ENCODE measurements at places on chromosomes 4 and X.
A peak's percentile ranks its signal among the peaks of the same experiment; 100 is the strongest.

DNA sequence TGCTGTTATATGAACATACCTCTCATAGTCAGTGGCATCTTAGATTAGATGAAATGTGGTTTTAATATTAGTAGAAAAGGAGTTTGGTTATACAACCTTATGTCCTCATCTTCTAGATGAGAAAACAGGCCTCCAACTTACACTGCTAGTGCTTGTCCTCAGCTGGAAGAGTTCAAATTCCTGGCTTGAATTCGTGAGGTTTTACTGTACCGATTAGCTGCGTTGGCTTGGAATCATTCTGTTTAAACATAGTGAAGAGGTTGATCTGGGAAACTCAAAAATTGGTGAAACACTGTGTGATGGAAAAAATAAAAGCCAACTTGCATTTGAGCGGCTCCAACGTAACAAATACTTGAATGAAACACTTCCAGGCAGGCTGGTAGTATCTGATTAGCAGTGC is 81.0 kb downstream of the LNX1 start:
- DNase-seq, result no peak

DNA sequence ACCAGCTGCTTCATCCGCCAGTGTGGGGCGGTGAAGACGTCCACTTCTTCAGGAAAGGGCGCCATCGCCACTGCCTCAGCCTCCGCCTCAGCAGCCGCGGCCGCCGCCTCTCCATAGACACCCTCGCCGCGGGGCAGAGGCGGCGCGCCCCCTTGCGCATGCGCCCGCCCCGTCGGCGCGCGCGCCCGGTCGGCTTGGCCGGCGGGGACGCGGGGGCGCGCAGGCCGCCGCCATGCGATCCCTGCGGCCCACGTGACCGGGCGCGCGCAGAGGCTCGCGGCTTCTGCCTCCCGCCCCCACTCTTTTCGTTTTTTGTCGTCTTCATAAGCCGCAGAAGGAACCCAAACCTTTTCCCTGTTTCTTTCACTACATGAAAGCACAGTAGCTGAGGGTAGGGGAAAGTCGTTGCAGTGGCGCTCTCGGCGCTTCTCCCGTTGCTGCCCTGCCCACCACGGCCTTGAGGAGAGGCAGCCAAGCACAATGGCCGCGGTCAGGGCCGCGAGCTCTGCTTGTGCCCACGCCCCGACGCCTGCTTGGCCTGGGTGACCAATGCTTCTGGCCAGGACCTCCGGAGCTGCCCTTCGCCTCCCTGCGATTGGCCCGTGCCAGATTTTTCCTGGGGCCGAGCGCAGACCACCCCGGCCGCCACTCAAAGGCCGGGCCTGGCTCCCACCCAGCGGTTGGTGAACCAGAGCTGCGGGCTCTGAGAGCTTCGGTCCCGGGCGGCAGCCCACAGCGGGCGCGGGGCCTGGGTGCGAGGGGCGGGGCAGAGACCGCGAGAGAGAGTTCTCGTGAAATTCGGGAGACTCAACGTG is at the start of gene FBXL5:
Gene FBXL5 (minus strand): TSS at position 135 of the 815 bp plus-strand sequence. CDS start 70 bp downstream, at position 65.
- DNase-seq, result peak; percentile 84

- DNase-seq, result no peak
These were observed 219.6 kb upstream of the ANXA3 start for GRCh38 chr4:78331965-78332364.

DNA sequence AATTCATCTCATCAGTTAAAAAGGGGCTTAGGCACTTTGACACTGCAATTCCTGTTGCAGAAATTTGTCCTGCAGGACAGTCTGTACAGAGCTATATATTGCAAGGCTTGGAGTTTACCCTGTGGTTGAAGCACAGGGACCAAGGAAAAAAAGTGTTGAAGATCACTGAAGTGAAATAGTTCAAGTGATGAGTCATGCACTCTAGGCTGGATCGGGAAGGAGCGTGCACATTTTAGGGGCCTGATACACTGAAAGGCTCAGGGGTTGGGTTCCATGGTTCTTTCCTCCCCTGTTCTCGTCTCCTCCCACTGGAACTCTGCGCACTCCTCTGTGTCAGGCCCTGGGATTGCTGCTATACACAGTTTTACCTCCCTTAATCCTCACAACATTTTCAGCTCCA is 104.9 kb upstream of the ARMCX2 start:
- DNase-seq, result no peak

DNA sequence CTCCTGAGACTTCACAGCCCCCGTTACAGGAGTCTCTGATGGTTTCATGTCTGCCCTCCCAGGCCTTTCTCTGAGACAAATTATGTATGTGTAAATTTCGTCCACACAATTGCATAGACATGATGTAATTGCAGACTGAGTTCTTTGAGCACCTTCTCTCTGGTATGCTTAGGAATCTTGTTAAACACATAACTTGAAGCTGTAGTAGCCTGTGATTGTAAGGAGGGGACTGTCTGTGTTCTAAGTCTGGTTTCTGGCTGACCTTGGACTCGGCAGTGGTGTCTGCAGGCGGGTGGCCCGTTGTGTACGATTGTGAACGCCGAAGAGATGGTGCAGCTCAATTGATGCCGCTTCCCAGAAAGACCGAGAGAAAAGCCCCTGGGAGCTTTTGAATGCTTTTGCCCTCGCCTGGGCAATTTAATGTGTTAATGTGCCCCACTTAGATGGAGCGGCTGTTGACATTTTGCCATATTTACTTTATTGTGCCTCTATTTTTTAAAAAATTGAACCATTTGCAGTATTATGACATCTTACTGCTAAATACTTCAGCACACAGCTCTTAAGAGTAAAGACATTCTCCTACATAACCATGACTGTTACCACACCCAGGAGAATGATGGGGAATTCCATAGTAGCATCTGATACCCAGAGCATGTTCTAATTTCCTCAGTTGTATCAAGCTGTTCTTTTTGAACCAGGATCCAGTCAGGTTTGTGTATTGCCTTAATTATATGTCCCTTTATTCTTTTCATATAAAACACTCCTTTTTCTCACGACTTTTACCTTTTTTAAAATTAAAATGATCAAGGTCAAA is 58.4 kb upstream of the TADA2B start:
- no peak for DNase-seq

DNA sequence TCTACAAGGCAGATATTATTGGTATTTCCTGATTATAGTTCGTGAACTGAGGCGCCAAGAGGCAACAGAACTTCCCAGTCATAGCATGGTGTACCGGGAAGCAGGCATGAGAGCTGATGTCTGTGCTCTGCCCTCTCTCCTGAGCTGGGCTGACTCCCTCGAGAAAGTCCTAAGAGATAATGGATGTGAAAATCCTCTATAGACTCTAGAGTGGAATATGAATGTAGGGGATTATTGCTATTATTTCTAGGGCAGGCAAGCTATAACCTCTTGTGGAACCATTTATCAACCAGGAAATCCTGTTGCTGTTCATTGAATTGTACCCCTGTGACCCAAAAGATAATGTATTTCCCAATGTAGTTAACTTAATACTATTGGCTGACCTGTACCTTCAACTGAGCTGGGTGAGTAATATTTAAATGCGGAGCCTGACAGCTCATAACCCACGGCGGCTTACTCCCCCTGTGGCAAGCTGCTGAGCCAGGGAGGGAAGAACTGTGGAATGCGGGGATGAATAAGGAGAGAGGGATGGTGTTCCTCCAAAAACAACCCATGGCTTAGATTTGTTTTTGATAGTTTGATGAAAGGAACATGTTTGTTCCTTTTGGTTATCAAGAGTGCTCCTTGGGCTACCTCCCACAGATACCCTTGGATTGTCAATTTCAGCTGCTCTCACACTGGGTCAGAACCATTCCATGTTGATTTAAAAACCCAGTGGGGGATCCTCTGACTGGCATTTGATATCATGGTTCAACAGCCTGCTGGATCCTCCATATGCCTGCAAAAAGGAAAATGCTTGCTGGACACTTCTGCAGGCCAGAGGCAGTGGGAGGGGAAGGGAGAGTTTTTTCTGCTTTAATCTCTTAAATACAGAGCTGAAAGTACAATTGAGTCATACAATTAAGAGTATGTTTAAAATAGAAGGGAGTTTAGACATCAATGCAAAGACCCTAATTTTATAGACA is 339.0 kb upstream of the BOD1L1 start:
- DNase-seq, result no peak

DNA sequence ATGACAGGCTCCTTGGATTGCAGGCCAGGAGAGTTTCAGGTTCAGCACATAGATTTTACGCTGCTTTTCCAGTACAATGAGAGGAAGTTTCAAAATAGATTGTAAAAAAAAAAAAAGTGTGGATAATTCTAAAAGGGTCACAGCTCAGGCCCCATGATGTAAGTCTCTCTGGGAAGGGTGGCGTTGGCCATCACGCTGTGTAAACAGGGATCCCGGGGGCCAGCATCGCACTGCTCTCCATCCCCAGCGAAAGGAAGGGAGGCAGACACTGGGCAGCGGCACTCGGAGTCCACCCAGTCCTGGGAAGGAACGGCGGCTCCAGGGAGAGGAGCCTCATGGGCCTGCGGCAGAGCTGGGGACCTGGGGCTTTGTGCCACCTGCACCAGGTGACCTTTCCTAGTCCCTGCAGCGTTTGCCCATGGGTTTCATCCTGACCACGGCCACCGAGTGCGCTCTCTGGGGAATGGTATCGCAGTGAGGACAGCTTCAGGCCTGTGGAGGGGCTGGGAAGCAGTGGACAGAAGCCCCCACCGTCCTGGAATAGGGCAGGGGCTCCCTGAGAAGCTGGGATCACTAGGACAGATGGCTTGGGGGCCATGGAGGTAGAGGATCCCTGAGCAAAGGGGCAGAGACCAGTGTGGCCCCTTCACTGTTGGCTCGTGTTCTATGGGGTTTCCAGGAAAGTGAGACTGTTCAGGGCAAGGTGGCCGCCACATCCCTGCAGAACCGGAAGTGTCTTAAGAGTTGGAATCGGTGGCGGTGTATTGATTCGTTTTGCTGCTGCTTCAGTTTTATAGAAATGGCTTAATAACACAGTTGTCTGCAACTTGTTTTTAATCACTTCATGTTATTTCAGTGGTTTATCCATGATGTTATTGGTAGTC is 38.9 kb downstream of the RGS12 start:
- no peak for DNase-seq

- no peak for DNase-seq
These were observed 131.8 kb downstream of the CLCN5 start for GRCh38 chrX:50054147-50054546.

DNA sequence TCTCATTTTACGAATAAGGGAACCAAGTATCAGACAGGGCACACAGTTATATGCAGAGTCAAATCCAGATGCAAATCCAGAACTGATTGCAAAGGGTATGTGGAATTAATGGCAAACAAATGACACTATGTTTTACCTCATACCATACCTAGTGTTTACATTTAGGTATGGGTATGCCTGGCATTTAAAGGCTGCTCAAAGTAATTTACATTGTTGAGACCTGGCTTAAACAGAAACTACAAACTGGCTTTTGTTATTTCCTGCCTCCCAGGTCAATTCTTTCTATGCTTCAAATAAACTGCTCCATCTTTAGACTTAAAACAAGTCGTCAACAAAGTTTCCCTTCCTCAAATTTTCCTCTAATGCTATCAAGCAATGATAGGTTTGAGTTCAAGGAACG is 33.7 kb downstream of the ANKRD17 start:
- DNase-seq, result no peak

DNA sequence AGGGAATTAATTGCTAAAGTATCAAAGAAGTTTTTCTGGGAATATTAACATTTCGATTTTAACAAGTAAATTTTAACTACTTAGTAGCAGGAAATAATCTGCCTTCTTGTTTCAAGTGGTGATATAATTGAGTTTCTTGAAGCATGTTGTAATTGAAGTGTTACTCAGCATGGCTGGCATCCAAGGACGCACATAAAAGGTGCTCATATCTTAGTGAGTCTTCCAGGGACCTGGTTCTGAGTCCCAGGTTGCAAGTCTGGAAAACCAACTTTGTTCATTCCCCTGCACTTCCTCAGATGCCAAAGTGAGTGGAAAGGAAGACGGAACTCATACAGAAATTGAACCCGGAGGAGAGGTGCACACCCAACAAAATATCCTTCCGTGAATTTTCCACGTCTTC is 399.6 kb downstream of the NLGN4X start:
- DNase-seq, result no peak

GRCh38 chr4:8090312-8090711 is 68.3 kb downstream of the ABLIM2 start:
- DNase-seq, result no peak

DNA sequence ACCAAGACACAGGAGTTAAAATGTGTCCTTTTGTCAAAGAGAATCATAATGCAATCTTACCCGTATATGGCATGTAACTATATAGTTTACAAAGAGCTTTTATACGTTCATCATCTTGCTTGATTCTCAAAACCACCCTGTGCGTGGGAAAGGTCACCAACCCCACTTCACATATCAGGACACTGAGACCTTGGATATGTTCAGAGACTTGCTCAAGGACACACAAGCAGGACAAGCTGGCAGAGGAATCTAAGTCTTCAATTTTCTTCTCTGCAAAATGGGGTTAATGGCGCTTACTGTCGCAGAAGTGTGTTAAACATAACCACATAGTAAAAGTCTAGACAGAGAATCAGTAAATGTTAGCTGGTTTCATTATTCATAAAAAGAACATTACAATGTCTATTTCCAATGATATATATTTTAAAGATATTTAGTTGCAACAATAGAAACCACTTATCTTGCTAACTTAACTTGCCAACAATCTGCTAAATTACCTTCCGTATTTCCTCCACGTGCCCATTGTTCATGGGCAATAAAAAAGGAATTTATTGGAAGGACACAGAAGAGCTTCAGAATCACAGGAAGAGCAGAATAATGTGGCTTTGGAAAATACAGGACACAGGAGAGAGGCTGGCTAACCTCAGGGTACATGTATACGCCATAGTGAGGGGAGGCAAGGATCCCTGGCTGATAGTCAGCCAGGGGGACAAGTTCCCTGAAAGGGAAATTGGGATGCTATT is 64.6 kb upstream of the TAPT1 start:
- DNase-seq, result no peak

GRCh38 chr4:118282692-118283091 is 70.1 kb downstream of the PRSS12 start:
- DNase-seq, result no peak

- DNase-seq, result no peak
These were observed 47.4 kb upstream of the DYNLT3 start for GRCh38 chrX:37894725-37895124.

DNA sequence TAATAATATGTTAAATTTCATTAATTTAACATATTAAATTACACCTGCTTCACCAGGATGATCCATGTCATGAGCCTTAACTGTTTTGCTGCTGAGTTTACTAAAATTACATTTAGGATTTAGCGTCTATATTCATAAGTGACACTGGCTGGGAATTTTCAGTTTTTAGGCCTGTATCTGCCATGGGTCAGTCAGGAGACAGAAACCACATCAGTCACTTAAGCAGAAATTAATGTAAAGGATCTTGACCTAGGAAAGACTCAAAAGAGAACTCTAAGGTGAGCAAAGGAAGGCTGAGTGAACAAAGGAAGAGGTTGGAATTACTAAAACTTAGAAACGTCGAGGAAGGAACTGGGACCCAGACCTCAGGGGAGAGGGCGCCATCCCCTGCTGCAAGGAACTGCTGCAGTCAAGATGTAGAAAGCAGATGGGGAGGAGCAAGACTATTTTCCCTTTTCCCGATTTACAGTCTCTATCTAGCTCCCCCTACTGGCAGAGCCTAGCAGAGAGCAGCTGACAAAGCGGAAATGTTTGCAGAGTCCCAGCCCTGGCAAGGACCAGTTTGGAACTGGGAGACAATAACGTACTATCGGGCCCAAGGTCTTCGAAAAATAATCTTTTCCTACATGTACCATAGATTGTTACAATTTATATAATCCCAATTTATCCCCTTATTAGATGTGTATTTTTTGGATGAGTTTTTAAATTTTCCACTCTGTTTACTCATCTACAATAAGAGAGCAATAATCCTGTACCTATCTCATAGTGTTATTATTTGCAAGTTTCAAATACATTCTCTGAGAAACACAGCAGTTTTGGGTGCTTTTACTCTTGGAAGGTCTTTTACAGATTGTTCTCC is 22.6 kb upstream of the RBBP7 start:
- DNase-seq, result peak; percentile 20

Data from NCI-H187 (cell line).